COR-L47 (cell line): ENCODE measurements at places on chromosomes 7 and 10.

- no peak for DNase-seq
These were observed 88.3 kb downstream of the GALNT17 start for GRCh38 chr7:71220210-71220695.

DNA sequence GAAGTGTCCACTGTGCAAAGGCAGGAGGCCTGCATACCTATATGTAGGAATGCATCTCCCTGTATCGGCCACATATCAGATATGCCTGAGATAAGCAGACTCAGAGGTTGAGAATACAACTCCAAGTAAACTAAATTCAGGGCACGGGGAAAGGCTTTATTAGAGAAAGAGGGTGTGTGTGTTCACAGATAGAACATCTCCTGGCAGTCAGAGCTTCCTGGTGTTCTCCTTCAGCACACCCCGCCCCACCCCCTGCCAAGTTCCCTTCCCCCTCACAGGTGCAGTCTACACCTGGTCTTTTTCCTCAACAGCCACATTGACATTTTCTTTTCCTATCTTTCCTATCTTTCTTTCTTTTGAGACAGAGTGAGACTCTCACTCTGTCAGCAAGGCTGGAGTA, 17.1 kb downstream of the GBX1 start:
- DNase-seq, result no peak

GRCh38 chr7:70647801-70648498, 484.0 kb upstream of the GALNT17 start:
- no peak for DNase-seq

GRCh38 chr7:156944876-156945275, 4.6 kb upstream of the NOM1 start:
- DNase-seq, result no peak

DNA sequence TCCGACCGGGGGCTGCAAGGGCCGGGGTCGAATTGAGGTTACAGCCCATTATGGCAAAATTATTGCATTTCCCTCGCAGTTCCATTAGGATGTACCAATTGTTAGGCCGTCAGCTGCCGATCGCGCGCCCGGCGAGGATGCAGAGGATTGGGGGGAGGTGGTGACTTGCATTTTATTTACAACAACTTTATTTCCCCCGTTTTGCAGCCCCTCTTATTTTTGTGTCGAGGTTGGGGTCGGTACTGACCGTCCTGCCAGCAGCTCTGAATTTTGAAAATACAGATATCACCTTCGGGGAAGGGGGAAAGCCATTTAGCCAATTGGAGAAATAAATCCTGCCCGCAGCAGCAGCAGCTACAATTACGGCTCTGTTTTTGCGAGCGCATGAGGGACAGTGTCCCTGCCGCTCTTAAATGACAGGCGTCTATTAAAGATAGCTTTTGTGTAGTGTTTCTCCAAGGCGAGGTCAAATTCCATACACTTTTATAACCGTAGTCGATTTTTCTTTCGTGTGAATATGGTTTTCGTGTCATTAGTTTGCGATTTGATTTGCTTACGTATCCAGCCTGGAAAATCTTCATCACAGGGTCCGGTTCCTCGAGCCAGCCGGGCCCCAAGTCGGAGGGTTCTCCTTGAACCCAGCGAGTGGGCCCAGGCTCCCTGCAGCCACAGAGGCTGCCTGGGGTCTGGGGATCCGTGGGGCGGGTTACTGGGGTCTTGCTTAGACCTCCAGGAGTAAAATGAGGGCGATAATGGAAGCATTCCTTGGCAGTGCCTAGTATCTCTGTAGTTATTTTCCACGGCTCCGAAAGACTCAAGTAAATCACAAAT, 684 bp upstream of the HOXA5 start:
- DNase-seq, result no peak

DNA sequence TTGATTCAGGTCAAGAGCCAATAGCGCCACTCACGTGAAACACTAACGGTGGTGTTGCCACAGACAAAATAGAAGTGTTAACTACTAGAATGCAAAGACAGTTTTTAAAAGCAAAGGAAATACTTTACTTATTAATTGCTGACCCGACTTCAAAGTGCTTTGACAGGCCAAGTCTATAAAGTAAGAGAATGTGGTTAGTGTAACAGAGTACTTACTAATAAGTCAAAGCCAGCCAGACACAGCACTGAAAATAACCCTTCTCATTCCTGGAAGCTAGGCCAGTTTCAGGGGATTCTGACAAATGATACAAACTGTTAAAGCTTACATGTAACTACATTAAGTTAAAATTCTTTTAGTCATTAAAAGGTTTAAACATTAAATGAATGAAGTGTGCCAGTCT, 50.3 kb downstream of the ENO4 start:
- DNase-seq, result no peak

DNA sequence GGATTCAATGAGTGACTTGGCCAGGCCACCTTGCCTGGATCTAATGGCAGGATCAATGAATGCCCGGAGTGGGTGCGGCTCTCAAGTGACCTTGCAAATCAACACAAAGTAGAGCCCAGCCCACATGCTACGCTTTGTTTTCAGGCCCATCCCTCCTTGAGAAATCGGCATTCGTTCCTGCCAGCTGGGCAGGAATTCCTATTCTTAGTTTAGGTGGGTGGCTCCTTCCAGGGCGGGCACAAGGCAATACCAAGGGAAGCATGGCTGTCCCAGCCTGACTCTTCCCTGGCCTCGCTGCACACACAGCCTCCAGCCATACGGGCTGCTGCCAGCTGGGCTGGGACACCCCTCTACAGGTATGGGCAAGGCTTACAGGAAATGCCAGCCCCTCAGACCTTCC, 119.3 kb downstream of the SH3PXD2A start:
- no peak for DNase-seq

GRCh38 chr7:30168835-30169573, 34.2 kb downstream of the MTURN start:
- DNase-seq, result no peak

DNA sequence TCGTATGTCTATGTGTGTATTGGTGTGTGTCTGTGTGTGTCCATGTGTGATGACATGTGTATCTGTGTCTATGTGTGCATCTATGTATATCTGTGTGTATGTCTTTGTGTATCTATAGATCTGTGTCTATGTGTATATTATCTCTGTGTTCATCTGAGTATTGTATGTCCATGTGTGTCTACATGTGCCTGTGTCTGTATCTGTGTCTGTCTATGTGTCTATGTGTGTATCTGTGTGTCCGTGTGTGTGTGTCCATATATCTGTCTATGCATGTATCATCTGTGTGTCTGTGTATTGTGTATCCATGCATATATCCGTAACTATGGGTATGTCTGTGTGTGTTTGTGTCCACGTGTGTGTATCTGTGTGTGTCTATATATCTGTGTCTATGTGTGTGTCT, 2.7 kb upstream of the FAM20C start:
- DNase-seq, result no peak
